ENCODE measurements at places on chromosomes 11 and 22. TPM values are rescaled to one million over a fixed set of nuclear protein-coding genes. Genes with fewer than 3 reads are reported as not detected.

DNA sequence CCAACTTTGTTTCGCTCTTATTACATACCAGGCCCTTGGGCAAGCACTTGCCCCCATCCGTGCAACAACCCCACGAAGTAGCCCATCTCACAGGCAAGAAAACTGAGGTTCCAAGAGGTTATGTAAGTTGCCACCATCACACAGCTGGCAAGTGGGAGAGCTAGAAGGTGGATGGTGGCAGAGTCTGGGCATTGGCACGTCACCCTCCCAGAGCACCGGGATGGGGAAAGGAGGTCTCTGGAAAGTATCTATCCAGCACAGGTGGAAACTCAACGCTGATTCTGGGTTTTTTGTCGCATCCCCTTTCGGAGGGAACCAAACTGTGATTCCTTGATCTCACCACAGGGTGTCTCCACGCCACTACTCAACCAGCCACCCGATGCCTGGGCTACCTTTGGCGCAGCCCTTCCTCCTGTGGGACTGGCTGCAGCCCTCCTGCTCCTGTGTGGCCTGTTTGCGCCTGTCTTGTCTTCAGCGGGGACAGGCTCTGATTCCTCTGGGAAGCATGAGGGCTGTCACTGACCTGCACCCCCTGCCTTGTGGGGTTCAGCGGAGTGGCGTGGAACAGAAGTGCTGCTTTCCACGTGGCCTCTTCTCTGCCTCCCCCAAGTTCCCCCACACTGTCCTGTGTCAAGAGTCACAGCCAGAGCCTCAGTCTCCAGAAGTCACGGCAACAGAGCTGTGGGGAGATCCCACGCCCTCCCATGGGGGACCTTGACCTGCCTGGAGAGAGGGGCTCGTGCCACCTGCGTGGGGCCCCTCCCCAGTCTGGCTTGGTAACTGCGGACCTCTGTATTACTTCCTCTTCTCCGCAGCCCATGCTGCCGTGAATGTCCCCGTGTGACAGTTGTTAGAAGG is 34.4 kb upstream of the TRIM29 start:
- peak; percentile 66 for DNase-seq

GRCh38 chr22:17266251-17266971 is 47.2 kb upstream of the ADA2 start:
- no peak for DNase-seq

- no peak for DNase-seq
Measured at GRCh38 chr11:36395978-36396736, 100.1 kb downstream of the PRR5L start.

CD3D gene
- total RNA-seq, result not detected

Data from SK-MEL-5 (cell line).